H4 (cell line): ENCODE measurements at places on chromosomes 7 and 10. TPM values are rescaled to one million over a fixed set of nuclear protein-coding genes. Genes with fewer than 3 reads are reported as not detected.

CLDN12 gene
- total RNA-seq = 31.2 and 40.5 TPM in 2 replicates

ERVW-1 gene
- not detected in 2 replicates for total RNA-seq

FZD8 gene
- total RNA-seq = 1.6 and 2.5 TPM in 2 replicates

GRCh38 chr7:146131701-146132100 lies 15.1 kb downstream of the CNTNAP2 start:
- DNase-seq = peak; percentile 35

DNA sequence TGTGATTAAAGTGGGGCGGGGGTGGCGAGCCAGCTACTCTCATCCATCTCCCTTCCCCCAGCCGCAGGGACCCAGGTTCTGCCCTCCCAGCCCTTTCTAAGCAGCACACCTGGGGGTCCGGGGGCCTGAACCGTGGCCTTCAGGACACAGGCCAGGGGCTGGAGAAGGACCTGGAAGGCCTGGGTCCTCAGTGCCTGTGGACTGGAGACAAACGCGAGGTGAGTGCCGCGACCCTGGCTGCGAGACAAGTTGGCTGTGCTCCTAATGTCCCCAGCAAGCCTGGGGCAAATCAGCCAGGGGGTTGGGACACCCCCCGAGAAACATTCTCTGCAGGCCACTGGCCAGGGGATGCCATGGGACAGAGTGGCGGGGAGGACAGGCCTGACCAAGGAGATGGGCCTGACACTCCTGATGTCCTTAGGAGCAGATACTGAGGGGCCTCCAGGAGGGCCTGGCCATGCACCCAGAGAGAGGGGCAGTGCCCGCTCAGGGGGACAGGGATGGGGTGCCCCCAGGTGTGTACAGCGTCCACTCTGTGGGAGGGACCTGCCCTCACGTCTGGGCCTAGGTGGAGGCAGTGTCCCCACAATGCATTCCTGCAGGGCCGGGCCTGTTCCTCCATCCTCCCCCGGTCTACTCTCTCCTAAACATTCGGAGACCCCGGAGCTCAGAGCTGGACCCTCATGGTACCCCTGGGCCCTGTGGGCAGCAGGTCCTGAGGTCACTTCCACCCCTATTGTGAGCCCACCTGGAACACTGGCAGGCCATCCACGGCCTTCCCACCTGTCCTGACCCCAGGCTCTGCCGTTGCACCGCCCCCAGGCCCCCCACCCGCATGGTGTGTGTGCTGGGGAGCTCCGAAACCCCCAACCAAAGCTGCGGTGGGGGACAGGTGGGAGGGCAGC lies 13.1 kb downstream of the BRAT1 start:
- no peak for DNase-seq

FAM25C gene
- total RNA-seq = not detected in 2 replicates

DNA sequence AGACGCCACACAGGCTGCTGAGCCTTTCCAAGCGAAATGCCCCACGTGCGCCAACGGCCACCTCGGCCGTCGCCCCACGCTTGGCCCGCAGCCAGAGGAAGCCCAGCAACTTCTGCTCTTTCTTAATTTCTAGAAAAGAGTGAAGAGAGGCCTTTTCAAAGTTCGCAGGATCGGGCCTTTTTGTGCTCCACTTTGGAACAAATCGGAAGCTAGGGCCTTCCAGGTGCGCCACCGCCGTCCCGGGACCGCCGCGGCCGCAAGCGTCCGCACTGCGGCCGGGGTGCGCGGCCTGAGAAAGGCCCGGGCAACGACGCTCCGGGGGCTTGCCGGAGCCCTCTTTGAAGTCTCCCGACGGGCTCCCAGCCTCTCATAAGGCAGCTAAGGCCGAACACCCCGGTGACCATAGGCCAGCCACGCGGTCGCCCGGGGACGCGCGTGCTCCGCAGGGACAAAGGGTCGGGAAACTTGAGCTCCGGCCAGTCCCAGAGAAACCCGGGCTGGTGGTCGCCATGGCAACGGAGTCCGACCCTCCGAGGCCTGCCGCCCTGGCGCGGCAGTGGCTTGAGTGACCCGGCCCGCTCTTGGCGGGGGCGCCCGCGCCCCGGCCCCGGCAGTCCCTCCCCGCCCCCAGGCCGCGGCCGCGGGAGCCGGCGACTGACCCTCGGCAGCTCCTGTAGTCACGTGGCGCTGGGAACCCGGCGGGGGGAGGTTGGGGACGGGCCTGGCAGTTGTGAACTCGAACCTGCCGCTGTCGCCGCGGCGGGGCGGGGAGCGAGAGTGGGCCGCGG lies at the start of gene REPIN1:
TSS of gene REPIN1 (plus strand) at position 727 of the 788 bp plus-strand sequence. CDS start 890 bp downstream, outside the sequence.
- peak; percentile 89 for DNase-seq

GRCh38 chr10:124632064-124632531 lies 112.1 kb downstream of the FAM53B start:
- DNase-seq = no peak

DNA sequence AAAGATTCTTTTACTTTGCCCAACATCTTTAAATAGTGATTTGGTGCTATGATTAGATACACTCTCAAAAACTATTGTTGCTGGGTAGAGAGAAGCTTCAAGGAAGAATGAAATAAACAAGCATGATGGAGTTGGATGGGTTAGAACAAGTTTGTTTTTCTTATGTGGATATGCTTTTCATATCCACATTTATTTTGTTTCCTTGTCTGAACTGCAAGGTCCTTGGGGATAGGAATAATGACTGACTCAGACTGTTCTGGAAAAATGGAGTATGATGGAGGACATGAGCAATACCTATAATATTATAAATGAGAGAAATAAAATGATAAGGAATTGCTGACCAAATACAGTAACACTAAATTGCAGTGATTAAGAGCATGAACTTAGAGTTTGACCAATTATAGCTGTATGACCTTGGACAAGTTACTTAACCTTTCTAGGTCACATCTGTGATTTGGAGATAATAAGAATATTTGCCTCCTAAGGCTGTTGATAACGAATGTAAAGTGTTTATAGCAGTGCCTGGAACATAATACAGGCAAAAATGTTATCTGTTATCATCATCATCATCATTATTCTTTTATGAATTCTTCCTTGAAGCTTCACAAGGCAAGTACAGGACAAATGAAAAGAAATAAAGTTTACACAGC lies 847.5 kb downstream of the LRMDA start:
- DNase-seq = no peak
